ENCODE measurements at places on chromosomes 5 and 9.

GRCh38 chr5:118126159-118126558 is 862.2 kb downstream of the DTWD2 start:
- ATAC-seq = no peak

GRCh38 chr5:22471154-22471553 is 382.0 kb downstream of the CDH12 start:
- ATAC-seq = no peak

DNA sequence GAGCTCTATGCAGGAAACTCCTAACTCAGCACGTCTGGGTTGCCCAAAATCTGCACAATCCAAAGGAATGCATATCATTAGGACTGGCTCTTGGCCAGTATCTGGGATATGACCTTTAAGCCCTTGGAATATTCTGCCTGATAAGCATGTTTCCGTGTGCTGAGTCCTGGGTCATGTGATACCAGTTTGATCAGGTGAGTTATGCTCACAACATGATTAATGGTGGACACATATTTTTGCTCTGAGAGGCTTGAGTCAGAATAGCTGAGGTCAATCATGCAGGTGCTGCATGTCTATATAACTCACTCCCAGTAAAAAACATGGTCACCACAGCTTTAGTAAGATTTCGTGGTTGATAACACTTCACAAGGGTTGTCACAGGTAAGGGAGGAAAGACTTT is 408.8 kb downstream of the YTHDC2 start:
- no peak for ATAC-seq

- ATAC-seq = no peak
Observed at GRCh38 chr9:15187589-15187988, 119.4 kb downstream of the TTC39B start.

All from gastroesophageal sphincter (tissue), 4 donors.